ENCODE measurements at places on chromosomes 13 and 19. TPM values are rescaled to one million over a fixed set of nuclear protein-coding genes. Genes with fewer than 3 reads are reported as not detected.

Gene TYROBP
- total RNA-seq = 15.6 TPM

Gene PAN3
- total RNA-seq = 9.3 TPM

Gene FCAR
- 0.43 TPM for total RNA-seq

GRCh38 chr13:90995614-90996013 is 351.9 kb upstream of the MIR17HG start:
- DNase-seq = no peak

DNA sequence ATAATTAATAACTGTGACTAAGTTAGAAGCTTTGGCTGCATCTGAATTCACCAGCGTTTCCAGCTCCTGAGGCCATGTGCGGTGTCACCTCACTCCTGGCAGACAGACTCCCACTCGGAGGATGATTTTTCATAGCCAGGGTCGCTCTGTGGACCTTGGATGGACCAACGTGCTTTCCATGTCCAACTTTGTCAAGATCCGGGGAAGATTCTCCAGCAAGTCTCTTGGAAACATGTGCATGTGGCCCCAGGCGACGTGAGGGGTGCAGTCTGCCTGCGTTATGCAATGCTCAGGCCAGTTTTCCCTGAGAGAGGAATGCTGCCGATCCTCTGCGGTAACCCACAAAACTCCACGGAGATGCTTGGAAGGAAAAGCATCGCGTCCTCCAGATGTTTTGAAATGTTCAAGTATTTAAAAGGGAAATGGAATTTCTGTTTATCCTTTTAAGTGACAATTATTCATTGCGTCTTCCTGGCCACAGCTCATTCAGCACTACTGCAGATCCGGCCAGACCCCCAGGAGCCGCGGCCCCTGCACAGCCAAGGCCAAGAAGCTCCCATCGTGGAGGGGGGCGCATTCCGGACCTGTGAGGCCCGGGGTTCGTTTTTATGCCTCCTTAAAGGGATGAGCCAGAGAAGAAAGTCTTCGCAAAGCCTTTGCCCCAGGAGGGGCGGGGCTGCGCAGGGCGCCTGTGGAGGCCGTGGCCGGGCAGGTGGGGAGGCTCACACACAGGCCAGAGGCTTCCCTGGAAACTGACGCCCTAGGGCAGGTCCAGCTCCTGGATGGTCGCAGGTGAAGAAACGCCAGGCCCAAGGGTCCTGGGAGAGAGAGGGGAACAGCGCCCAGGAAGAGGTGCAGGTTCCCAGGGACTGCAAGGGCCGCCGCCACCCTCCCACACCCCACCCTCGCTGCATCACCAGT is 46.0 kb downstream of the C13orf46 start:
- peak; percentile 39 for DNase-seq

DNA sequence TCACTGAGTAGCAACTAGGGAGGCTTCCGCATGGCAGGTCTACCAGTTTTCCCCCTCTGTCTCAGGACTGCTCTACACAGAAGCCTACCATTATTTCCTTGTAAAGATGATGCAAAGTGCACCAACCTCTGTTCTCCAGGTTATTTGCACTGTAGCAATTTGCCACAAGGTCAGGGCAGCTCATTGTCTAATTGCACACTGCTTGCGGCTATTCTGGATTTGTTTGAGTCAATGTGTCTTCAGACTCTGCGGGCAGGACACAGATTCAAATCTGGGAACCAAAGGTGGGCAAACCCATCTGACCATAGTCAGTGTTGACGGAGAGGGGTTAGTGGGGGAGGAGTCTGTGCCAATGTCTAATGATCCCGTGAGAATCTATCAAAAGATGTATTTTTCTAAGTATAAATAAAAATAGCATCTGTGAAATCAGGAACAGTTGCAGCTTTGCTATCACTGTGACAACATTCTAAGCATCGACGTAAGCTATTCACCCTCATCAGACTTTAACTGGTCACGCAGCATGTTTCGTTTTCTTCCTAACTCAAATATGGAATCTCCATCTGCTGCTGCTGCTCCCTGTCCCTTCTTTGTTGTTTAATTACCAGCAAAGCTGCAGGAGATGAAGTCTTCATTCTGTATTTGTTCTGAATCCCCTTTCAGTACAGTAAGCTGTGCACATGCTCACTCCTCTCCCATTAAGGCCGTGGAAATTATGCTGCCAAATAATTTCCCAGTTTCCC is 26.4 kb downstream of the CYSLTR2 start:
- DNase-seq = no peak

- DNase-seq = no peak
These were observed 67.6 kb downstream of the TNFRSF19 start for GRCh38 chr13:23637829-23638228.

GRCh38 chr19:23470873-23471545 is 75.7 kb upstream of the ZNF91 start:
- no peak for DNase-seq

DNA sequence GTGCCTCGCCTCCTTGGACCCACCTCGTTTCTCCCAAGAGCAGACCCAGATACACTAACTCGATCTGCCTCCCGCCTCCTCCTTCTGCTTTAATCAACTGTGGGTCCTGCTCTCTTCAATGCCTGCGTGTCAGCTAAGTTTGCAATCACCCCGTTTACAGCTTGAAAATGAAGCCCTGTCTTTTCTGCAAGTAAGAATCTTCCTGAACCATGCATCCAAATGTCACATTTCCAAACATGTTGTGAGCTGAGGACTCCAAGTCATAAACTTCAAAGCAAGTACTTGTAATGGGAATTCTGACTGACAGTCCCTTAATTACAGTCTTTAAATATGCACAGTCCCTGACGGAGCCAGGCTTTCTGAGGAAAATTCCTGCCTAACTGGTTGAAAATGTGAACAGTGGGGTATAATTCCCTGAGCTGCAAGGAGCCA is 154.9 kb upstream of the UQCRFS1 start:
- no peak for DNase-seq

Gene FSTL3
- total RNA-seq = 13.8 TPM

Gene F2RL3
- 0.24 TPM for total RNA-seq

Gene COX6B2
- not detected for total RNA-seq

Gene SELENOV
- not detected for total RNA-seq

DNA sequence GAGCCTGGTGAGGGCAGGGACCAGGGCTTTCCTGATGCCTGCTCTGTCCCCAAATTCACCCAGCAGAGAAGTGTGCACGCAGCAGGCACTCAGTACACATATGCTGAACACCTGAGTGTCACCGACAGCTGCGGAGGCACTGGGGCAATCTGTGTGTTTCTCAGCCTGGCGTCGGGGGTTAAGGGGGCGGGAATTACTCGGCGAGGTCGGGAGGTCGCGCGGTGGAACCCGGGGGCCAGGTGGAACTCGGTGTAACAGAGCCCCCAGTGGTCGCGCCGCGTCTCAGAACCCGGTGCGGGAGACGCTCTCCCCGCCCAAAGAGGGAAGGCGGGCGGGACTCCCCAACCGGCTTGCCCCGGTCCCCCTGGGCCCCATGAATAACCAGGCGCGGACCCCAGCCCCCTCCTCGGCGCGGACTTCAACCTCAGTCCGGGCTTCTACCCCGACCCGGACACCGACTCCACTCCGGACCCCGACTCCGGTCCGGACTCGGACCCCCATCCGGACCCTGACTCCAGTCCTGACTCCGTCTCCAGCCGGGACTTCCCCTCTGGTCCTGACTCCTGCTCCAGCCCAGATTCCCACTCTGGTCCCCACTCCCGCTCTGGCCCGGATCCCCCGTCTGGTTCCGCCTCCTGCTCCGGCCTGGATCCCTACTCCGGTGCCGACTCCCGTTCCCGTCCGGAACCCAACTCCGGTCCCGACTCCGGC is at the start of gene SELENOV:
Gene SELENOV (plus strand): TSS at position 300 of the 711 bp plus-strand sequence. CDS start 74 bp downstream, at position 374.
- peak; percentile 27 for DNase-seq

DNA sequence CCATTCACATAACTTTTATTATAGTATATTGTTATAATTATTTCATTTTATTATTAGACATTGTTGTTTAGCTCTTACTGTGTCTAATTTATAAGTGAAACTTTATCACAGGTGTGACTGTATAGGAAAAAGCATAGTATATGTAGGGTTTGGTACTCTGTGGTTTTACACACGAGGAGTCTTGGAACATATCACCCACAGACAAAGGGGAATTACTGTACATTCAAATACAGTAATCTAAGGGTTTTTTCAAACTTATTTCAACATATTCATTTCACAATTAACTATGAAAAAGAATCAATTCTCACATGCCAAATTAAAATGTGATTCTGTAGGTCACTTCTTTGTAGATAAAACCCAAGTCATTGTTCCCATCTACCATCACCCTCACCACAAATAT is 46.0 kb downstream of the RBM26 start:
- no peak for DNase-seq

- DNase-seq = peak; percentile 65
These were observed 4.4 kb upstream of the LTBP4 start for GRCh38 chr19:40596608-40597328.

DNA sequence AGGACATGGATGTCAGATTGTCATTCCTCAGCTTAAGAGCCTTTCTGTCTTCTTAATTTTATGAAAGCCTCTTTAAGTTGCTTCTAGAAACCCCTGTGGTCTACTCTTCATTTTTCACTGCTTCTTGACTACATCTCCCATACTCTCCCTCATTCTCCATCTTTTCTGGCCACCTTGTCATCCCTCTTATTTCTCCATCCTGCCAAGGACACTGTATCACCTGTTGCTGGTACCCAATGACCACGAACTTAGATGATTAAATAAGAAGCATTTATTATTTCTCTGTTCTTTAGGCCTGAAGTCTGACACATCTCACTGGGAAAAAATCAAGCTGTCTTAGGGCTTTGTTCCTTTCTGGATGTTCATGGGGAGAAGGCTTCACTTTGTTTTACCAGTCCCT is 9.2 kb downstream of the ZNF223 start:
- DNase-seq = no peak

Gene KLF2
- 4.2 TPM for total RNA-seq

GRCh38 chr19:4933528-4933927 is 24.2 kb downstream of the UHRF1 start:
- no peak for DNase-seq

DNA sequence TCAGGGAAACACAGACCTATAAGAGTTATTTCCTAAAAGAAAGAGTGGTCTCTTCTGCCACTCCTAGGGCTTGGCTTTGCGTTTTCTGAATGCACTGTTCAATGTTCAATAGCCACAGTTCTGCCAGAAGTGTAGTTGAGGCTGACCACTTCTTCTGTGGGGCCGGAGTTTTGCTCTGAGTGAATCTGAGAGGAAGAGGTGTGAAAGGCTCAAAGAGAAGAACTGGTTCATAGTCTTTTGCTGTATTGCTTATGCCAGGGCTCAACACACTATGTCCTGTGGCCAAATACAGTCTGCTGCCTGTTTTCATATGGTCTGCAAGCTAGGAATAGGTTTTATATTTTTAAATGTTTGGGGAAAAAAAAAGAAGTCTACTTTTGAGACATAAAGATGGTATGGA is 128.2 kb downstream of the STOML3 start:
- DNase-seq = no peak

GRCh38 chr19:18340190-18340989 is at the start of gene PGPEP1:
PGPEP1 (plus strand) TSS chr19:18340598; CDS start chr19:18340682, 84 bp downstream.
- peak; percentile 76 for DNase-seq

GRCh38 chr19:7994928-7995809 is 10.3 kb downstream of the ELAVL1 start:
- DNase-seq = no peak

DNA sequence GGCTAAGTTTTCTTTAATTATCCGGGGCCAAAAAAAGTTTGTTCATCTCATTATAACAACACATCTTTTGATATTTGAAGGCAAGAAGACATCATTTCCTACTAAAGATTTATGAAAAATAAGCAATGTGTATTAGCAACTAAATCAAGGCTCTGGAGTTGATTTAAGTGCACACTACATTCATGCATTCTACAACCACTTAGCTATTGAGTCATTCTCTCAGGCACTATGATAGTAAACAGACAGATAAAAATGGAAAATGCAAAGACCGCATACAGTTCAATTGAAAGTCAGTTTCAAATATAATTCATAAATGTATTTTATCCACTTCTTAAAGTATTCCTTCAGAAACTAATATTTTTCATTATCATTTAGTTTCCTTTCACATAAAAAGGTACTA is 1395.2 kb downstream of the PCDH9 start:
- no peak for DNase-seq

DNA sequence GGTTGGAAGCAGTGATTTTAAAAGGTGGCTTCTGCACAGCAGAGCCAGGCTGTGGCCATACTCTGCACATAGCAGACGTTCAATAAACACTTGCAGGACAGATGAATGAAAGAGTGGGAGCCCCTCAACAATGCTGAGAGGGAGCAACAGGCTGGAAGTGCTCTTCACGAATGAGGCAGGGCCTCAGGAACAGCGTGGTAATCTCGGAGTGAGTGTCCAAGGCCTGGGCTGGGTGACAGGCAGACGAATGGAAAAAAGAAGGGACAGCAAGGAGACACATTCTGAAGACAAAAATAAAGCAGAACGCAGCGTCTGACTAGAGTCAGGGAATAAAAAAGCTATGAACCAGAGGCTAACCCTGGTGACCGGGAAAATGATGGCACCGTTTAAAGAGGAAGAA is 11.1 kb downstream of the GJA3 start:
- no peak for DNase-seq

Gene RETN
- 2.4 TPM for total RNA-seq

DNA sequence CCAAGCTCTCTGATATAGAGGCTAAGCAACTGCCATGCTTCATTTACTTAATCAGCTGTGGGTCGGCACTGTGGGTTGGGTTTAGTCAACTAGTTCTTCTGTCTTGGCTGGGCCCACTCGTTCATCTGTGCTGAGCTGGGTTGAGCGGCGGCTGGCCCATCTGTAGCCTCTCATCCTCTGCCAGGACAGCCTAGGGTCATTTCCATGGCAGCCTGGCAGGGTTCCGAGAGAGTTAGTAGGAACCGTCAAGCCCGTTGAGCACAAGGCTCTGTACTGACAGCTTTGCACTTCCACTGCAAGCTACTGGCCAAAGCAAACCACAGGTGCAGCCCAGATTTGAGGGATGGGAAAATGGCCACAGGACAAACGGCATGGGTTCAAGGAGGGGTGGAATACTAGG is 6.6 kb upstream of the ZNF835 start:
- DNase-seq = no peak

- no peak for DNase-seq
These were observed 71.6 kb upstream of the ZDHHC20 start for GRCh38 chr13:21530656-21531055.

Gene VSTM2B
- not detected for total RNA-seq

GRCh38 chr19:12664406-12665280 is 1.9 kb downstream of the MAN2B1 start:
- no peak for DNase-seq

Gene TIMM44
- total RNA-seq = 40.0 TPM

All from right lobe of liver (tissue), 6 donors.